Cerebellum (tissue), 4 donors: ENCODE measurements at places on chromosomes 3 and 15. TPM values are rescaled to one million over a fixed set of nuclear protein-coding genes. Genes with fewer than 3 reads are reported as not detected.

DOCK3 gene
- 30.4 TPM for total RNA-seq

GOLGA8T gene
- 0.64 TPM for total RNA-seq

AVEN gene
- 10.2 TPM for total RNA-seq

SUSD5 gene
- 1.5 TPM for total RNA-seq

ADGRG7 gene
- not detected for total RNA-seq

CD86 gene
- total RNA-seq = 1.00 TPM

DNAJA4 gene
- total RNA-seq = 26.5 TPM

PLCH1 gene
- 25.0 TPM for total RNA-seq

C3orf85 gene
- not detected for total RNA-seq

CHRD gene
- 10.3 TPM for total RNA-seq

IL17RD gene
- 29.3 TPM for total RNA-seq

GOLGA6L10 gene
- 6.4 TPM for total RNA-seq

ARHGAP31 gene
- total RNA-seq = 11.9 TPM

ALG1L2 gene
- 0.91 TPM for total RNA-seq

TMEM266 gene
- total RNA-seq = 4.6 TPM

SLC9A9 gene
- 14.4 TPM for total RNA-seq

RBMS3 gene
- 53.4 TPM for total RNA-seq

OSTN gene
- total RNA-seq = 0.54 TPM

CTXN2 gene
- 1.00 TPM for total RNA-seq

- DNase-seq = no peak
These were observed 80.4 kb downstream of the IQSEC1 start for GRCh38 chr3:12992629-12993516.

- DNase-seq = no peak
These were observed 263.9 kb upstream of the LYSMD4 start for GRCh38 chr15:99997112-99997651.

DNA sequence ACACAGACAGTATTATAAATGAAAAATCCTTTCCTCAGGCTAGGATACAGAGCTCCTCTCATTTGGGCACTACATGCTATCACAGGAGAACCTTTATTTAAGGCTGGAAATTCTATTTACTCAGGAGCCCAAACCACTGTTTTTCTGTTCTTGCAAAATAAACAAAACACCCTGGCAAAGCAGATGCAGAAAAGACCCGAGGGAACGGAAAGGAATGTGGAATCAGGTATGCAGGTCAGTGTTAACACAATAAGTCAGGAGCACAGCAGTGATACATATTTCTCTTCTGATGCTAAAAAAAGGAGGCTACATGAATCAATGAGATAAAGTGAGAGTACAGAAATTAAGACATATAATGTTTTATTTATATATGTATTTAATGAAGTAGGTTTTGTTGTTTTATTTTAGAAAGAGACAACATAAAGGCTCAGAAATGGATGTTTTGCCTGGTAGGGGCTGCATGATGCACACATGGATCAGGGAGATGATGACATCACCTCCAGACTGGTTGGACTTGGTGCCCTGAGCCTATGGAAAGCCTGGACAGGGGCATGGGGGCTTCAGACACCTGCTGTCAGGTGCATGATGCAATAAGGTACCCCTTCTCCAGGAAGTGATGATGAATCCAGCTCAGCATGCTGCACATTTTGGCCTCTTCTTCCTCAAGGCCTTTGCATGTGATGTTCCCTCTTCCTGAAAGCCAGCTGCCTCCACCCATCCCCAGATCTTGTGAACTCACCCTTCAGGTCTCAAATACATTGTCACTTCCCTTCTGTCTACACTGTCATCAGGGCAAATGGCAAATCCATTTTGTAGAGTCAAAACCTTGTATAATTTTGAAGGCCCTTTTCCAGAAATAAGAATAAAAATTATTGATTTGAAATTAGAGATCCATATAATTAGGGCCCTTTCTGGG is 19.1 kb upstream of the RBP1 start:
- DNase-seq = no peak

- no peak for DNase-seq
These were observed 448.7 kb downstream of the LPP start for GRCh38 chr3:188602620-188603019.

DNA sequence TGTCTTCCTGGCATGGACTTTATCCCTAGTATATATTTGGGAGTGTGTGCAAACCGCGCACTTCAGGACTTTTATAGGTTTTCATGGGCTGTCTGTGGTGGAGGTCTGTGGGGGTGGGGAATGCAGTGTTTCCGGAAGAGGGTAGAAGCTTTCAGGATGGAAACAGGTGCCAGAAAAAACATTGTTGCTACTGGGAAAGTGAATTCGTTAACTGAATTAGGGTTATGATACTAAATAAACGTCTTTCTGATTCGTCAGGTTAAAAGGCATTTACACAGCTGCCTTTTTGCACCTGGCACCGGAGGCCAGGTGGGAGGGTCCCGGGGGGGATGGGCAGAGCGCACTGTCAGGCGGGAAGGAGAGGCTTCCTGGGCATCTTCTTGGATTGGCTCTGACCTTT is 62.1 kb downstream of the SLCO3A1 start:
- DNase-seq = no peak

DNA sequence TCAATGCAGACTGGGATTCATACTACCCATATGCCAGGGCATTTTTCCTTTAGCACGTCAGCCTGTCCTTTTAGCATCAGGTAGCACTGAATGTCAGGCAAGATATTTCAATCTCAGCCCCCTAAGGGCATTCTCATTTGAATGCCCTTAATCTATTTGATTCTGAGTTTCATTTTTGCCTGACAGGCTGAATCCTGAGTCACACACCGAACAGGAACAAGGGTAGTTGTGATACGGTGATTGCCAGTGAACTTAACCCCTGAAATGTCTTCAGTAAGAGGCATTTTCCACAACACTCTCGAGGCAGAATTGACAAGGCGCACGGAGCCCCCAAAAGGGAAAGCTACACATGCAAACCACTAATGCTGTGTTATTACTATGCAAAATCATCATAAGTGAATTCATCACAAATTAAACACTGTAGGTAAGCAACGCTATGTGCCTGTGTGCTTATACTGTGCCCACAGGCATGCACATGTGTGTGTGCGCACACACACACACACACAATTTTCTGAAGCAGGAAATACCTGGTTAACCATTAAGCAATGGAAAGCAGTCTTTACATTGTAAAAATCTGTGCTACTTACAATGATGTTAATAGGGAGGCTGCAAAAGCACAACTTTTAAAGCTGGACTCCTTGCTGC is 130.4 kb downstream of the ZNF385D start:
- no peak for DNase-seq

DNA sequence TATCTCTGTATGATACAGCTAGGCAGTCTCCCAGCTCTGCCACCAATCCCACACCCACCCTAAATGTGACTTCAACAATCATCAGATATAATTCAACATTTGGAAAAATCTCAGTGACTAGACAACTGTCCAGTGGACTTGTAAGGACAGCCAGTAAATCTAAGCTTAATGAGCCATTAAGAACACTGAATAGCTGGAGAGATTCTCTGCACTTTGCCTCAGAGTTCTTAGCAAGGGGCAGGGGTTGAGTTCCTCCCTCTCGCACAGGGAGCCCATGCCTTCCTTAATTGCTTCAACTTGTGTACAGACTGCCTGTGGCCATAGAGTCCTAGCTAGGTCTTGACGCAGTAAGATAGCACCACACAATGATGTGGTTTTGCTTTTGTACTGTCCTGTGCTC is 15.6 kb downstream of the MEX3B start:
- DNase-seq = no peak

- DNase-seq = no peak
These were observed 12.3 kb downstream of the SPTBN5 start for GRCh38 chr15:41881550-41881919.

DNA sequence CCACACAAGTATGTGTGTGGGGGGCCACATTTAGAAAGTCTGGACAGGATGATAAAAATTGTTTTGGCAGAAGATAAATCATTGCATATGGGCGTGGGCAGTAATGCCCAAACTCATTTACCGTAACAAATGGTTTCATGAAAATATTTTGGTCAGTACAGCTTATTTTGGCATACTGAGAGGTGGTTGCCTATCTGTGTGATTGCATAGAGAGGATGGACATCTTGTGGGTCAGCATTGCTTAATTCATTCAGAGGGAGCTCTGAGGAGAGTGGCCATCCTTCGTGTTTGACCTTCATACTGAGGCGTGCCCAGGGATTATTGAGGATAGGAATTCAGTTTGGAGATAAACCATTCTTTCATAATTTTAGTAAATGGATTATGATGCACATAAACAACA is 162.5 kb downstream of the GAP43 start:
- DNase-seq = no peak

DNA sequence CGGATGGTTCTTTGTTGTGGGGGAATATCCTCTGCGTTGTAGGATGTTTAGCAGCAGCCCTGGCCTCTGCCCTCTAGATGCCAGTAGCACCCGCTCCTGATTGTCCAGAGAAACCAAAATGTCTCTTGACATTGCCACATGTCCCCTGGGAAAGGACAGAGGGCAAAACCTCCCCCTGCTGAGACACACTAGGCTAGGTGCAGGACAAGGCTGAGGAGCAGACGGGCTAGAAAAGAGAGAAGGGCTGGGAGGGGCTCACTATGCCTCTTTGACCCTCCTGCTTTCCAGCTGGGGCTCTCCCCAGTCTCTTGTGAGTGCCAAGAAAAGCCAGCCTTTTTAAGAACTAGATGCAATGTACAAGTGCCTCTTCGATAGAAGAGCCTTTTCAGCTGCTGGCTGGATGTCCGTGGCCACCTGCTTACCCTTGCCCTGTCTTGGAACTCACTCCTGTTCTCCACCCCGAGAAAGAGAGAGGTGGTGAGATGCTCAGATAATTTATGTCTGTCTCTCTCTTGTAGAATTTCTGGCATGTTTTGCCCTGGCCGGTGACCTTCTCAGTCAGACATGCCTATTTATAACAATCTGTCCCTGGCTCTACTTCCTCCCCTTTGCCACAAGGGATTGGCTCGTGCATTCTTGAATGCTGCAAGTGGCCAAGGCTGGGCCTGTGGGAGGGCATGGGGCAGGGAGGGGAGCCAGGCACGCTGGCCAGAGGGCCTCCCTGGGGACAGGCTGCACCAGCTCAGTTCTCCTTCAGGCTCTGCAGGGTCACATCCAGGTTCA is 142.6 kb downstream of the RPLP1 start:
- DNase-seq = peak; percentile 22

DNA sequence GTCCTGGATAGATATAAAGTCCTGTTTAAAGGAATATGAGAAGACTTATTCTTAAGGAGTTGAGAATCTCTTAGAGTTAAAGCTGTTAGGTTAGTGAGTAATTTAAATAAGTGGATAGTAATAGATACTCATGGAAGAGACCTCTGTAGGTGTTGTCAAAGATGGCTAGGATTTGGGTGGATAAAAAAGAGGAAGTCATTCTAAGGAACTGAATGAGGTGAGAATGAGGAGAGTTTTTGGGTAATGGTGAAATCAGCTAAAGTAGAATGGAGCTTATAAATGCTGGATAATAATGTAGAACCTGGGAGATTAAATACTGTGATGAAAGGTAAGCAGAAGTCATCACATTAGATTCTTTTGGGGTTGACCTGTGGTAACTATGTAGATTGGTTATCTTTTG is 8.1 kb downstream of the ARIH1 start:
- no peak for DNase-seq

- DNase-seq = no peak
These were observed 5.2 kb downstream of the STRA6 start for GRCh38 chr15:74197176-74197965.

- DNase-seq = no peak
These were observed 3.0 kb downstream of the MAPK6 start for GRCh38 chr15:52021892-52022540.

- DNase-seq = no peak
These were observed 1253.4 kb downstream of the ROBO2 start for GRCh38 chr3:78293284-78293683.

DNA sequence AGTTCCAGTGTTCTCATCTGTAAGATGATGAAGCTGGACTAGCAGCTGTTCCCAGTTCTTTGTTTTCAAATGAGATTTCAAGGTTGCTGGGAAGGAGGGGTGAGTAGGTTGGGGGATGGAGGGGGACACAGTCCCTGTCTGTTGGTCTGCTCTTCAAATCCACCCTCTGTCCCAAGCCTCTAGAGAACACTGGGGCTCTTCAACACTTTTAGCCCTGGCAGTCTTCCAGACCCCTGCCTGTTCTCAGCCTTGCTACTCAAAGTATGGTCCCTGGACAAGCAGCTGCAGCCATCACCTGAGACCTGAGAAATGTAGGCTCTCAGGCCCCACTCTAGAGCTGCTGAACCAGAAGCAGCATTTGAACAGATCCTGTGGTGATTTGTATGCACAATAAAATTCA is 41.3 kb downstream of the NEK11 start:
- no peak for DNase-seq

DNA sequence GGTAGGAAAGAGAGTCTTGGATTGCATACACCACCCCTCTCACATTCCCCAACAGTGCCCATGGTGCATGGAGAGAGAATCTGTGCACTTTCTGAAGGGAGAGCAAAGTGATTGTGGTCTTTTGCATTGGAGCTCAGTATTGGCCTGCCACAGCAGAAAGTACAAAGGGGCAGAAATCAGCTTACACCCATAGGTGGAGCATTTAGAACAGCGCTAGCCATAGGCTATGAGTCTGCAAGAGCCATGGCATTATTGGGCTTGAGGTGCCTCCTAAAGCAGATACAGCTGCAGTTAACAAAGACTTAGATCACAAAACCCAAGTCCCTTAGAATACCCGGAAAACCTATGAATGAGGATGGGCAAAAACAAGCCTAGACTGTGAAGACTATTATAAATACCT is 21.8 kb downstream of the SI start:
- no peak for DNase-seq

- no peak for DNase-seq
These were observed 54.9 kb upstream of the LRRFIP2 start for GRCh38 chr3:37229291-37229690.

- no peak for DNase-seq
These were observed 1.3 kb downstream of the TLE3 start for GRCh38 chr15:70096215-70097062.

GRCh38 chr3:125605756-125606155 is 10.5 kb upstream of the OSBPL11 start:
- no peak for DNase-seq

GRCh38 chr3:113157408-113158030 is 53.8 kb upstream of the BOC start:
- no peak for DNase-seq

- no peak for DNase-seq
These were observed 221.8 kb downstream of the ZIC1 start for GRCh38 chr3:147630921-147631415.

- no peak for DNase-seq
These were observed 14.0 kb upstream of the DYNC1LI1 start for GRCh38 chr3:32584660-32585059.

GRCh38 chr15:64530918-64531317 is 70.5 kb downstream of the ZNF609 start:
- DNase-seq = no peak

GRCh38 chr3:108250626-108251025 is 28.4 kb upstream of the IFT57 start:
- no peak for DNase-seq
